ENCODE measurements at places on chromosomes 1 and 21. TPM values are rescaled to one million over a fixed set of nuclear protein-coding genes. Genes with fewer than 3 reads are reported as not detected.

Gene SELP
- total RNA-seq, result not detected

Gene MCOLN3
- total RNA-seq, result 0.36 TPM

Gene EXO1
- 0.84 TPM for total RNA-seq

Gene HSD3B1
- total RNA-seq, result not detected

Gene FAM3B
- not detected for total RNA-seq

Gene KRTAP19-1
- not detected for total RNA-seq

Gene C1orf141
- 1.4 TPM for total RNA-seq

GRCh38 chr1:43235040-43235439 is 34.7 kb upstream of the TMEM125 start:
- DNase-seq, result no peak

GRCh38 chr1:211285196-211285595 is 26.0 kb downstream of the RCOR3 start:
- DNase-seq, result no peak

- DNase-seq, result no peak
Observed at GRCh38 chr1:13513895-13514546, at the start of gene LRRC38. Gene LRRC38, minus strand, starts transcription at chr1:13514003. Its CDS starts 410 bp downstream, at chr1:13513593.

DNA sequence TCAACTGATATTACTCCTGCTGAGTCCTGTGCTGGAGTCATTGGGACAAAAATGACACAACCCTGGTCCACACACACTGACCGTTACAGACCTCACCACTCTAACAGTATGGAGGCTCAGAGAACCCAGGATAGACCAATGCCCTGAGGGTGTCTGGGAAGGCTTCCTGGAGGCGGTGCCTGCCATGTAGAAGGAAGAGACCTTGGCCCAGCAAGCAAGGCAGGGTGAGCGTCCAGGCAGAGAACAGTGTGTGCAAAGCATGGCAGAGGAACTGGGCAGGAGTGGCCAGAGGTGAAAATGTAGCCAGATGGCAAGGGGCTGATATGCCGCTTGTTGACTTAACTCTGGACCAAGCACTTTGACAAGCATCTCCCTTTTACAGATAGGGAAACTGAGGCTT is 85.5 kb downstream of the VWA5B1 start:
- no peak for DNase-seq

GRCh38 chr1:201461645-201462441 is 7.1 kb downstream of the PHLDA3 start:
- no peak for DNase-seq

DNA sequence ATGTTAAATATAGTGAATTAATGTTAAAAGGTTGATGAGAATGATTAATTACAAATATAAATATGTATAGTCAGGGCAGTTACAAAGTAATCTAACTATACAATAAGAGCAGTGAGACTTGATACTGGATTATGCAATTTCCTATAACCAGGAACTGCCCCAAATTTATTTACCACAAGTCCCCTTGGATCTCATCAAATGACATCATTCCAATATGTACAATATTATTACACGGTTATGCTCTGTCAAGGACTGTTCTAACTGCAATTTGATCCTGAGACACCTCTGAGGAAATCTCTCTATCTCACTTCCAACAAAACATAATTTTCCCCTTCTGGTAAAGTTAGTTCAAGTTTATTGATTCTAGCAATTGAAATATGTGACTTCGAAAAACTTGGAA is 917.6 kb downstream of the NCAM2 start:
- DNase-seq, result no peak

GRCh38 chr1:8214501-8215173 is 103.3 kb upstream of the SLC45A1 start:
- DNase-seq, result no peak

- DNase-seq, result no peak
Observed at GRCh38 chr21:28746166-28746565, 246.5 kb downstream of the LTN1 start.

DNA sequence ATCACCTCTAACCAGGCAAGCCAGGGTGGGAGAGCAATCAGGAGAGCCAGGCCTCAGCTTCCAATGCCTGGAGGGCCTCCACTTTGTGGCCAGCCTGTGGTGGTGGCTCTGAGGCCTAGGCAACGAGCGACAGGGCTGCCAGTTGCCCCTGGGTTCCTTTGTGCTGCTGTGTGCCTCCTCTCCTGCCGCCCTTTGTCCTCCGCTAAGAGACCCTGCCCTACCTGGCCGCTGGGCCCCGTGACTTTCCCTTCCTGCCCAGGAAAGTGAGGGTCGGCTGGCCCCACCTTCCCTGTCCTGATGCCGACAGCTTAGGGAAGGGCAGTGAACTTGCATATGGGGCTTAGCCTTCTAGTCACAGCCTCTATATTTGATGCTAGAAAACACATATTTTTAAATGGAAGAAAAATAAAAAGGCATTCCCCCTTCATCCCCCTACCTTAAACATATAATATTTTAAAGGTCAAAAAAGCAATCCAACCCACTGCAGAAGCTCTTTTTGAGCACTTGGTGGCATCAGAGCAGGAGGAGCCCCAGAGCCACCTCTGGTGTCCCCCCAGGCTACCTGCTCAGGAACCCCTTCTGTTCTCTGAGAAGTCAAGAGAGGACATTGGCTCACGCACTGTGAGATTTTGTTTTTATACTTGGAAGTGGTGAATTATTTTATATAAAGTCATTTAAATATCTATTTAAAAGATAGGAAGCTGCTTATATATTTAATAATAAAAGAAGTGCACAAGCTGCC is 19.8 kb downstream of the CSF1 start:
- DNase-seq, result no peak

GRCh38 chr1:16906873-16907272 is 11.1 kb downstream of the RNU1-2 start:
- DNase-seq, result no peak

DNA sequence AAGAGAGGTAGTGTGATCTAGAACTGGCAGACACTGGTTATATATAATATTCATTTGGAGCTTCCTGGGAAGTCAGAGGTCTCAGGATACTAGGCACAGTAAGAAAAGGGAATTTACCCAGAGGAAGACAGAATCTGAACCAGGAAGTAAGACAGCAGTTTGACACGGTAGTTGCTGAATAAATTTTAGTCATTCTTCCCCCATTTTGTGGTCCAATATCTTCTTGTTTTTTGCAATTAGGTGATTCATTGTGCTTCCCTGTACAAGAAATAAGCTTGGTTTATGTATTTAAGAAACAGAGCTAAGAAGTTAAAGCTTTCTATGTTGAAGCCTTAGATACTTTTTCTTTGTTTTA is 1.3 kb downstream of the TMEM167B start:
- no peak for DNase-seq

GRCh38 chr21:29680273-29680672 is 259.5 kb downstream of the GRIK1 start:
- no peak for DNase-seq

DNA sequence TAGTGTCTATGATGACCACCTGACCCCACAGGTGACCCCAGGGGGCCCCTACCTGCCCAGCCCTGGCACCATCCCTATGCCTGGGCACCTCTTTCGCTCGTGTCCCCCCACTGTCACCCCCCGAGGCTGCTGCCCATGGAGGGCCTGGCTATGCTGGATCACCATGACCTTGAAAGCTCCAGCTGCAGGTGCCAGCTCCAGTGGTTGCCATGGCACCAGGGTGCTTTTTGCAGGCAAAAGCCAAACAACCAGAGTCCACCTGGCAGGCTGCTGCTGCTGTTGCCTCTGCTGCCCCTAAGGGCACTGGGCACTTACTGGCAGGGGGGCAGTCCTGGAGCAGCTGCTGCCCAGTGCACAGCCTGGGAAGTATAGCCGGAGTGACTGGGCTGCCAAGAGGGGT is 21.7 kb downstream of the ETNK2 start:
- no peak for DNase-seq

DNA sequence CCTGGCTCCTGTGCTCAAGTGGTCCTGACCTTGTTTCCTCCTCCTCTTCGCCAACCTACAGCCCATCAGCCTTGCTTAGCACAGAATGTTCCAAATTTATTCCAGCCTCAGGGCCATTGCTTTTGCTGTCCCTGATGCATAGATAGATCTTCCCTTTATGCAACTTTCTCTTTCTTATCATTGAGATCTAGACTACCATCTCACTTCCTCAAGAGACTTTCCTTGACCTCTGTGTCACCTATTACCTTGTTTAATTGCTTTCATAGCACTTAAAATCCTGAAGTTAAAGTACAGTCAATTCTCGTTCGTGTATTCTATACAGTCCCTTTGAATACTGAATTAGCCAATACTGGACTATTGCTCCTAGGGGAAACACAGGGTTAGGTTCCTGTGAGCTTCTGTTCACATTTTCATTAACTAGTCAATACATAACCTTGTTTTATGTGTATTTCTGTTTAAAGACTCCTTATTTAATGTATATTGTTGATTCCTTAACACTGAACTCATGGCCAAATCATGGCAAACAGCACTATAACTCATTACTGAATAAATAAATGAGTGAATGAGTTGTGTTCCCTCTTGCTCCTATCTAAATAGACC is 26.2 kb upstream of the MCOLN3 start:
- no peak for DNase-seq

- no peak for DNase-seq
Observed at GRCh38 chr1:158179301-158180041, 1.2 kb upstream of the CD1D start.
